ENCODE measurements at places on chromosomes 3 and 15.

DNA sequence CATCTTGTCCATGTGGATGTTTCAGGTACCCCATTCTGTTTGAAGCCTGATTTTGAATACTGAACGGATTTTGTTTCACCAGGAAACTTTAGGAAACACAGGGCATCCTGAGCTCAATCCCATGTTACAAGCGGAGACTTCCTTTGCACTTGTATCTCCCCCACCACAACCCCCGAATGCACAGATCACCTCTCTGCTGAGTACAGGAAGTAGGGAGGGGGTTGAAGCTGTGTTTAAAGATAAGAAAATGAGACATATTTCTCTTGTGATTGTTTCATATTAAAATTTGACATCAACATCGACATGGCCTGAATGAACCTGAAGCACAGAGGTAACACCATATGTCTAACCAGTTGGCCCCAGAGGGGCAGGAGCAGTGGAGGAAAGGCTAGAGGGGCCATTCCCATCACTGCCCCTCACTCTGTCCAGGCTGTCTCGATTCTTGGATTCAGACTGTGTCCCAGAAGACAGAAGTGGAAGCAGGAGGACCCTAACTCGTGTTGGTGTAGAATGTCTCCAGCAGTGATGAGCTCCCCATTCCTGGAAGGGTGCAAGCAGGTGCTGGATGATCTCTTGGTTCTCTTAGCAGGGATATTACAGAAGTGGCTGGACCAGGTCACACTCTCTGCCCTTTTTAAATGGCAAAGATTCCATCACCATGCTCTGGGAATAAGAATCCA lies 59.6 kb upstream of the IQSEC1 start:
- no peak for DNase-seq

DNA sequence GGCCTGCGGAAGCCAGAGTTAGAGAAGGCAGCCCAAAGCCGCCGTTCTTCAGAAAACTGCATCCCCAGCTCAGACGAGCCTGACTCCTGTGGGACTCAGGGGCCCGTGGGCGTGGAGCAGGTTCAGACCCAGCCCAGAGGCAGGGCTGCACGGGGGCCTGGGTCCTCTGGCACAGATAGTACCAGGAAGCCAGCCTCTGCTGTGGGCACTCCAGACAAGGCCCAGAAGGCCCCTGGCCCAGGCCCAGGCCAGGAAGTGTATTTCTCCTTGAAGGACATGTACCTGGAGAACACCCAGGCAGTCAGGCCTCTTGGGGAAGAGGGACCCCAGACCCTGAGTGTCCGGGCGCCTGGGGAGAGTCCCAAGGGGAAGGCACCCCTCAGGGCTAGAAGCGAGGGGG lies 23.1 kb downstream of the ALPK3 start:
- no peak for DNase-seq

- no peak for DNase-seq
Observed at GRCh38 chr15:82799183-82799841, 6.6 kb downstream of the FSD2 start.

DNA sequence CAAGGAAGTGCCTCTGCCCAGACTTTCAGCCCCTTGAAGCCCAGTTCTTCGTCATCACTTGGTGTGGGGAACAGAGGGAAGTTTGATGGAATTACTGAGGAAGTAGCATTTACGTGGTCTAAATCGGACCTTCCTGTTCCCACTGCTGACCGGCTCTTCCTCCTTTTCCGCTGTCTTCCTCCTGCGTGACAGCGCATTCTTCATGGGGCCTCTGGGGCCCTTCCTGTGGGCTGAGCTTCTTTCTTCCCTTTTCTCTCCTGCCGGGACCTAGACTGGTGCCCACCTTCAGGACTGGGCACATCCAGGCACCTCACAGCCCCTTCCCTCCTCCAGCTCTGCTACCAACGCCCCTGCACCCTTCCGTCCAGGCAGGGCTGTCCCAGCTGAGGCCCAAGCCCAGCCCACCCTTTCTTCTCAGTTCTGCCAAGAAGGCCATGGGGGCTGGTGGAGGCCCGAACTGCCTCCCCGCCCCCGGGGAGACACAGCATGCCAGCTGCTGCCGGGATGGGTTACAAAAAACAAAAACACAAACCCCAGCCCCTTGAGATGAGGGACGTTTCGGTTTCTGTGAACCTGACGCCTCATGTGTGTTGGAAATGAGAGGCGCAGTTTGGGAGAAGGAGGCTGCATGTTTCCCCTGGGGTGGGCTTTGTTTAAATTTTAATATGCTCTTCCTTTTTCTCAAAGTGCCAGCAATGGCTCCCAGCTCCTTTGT lies 19.1 kb downstream of the ZNF710 start:
- no peak for DNase-seq

DNA sequence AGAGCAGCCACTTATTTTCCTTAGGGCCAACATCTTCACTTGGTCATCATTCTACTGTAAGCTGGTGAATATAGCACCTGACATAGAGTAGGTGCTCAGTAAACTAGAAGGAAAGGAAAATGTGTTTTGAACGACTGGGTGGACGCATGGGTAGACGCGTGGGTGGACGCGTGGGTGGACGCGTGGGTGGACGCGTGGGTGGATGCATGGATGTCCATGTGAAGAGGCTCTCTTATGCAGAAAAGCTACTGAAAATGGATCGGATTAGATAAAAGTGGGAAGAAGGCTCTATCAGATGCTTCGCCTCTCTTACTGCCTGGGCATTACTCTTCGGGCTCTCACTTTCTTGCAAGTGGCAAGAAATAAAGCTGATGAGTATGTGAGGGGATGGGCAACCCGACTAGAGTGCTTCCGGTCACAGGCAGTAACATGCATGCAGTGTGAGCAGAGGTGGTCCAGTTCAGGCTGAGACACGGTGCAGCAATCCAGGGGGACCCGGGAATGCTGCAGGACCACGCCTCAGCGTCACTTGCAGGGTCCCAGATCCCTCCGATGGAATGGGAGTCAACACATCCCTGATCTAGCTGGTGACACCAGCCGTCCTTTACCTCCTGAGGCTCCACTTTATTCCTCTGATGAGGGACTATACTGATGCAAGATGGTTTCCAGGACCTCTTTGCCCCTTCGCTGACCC lies 138.0 kb upstream of the MEF2A start:
- DNase-seq: no peak

GRCh38 chr15:63172376-63172775 lies 15.1 kb upstream of the RPS27L start:
- DNase-seq: no peak
